ENCODE measurements at places on chromosomes 7 and 10. TPM values are rescaled to one million over a fixed set of nuclear protein-coding genes. Genes with fewer than 3 reads are reported as not detected.

Gene SLC29A3
- 5.6 TPM for polyA plus RNA-seq

Gene PDE6C
- 0.18 TPM for polyA plus RNA-seq

Gene LIPK
- 1.5 TPM for polyA plus RNA-seq

Gene CALML5
- 368 TPM for polyA plus RNA-seq

Gene PBLD
- polyA plus RNA-seq, result 2.5 TPM

Gene FAM24B
- 7.1 TPM for polyA plus RNA-seq

Gene MYO3A
- polyA plus RNA-seq, result 1.0 TPM

Gene LDB1
- 42.7 TPM for polyA plus RNA-seq

Gene EN2
- polyA plus RNA-seq, result 0.05 TPM

Gene CDH23
- 9.1 TPM for polyA plus RNA-seq

Gene ADRB1
- 0.62 TPM for polyA plus RNA-seq

GRCh38 chr7:48742079-48742798, 182.1 kb upstream of the CDC14C start:
- H3K27ac ChIP-seq, result no peak overlapping the region
- no peaks in the 10 kb centered on the region for H3K4me1 ChIP-seq
- DNase-seq, result no peak
- no peaks in the 10 kb centered on the region for H3K36me3 ChIP-seq

DNA sequence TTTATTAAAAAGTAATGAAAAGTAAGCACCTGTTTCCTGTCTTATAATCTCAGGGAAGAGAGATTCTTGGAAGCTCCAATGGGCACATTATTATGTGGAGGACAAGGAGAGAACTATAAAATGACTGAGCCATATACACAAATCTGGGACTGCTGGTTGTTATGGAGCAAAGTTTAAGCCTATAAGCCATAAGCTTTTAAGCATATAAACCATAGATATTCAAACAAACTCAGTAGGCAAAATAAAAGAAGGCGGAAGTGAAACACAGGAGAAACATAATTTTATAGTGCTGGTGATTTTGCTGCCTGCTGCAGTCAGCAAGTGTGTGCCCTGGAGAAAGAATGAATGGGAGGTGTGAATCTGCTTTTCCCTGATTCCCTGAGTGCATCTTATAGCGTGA, 274.4 kb downstream of the KIF20B start:
- H3K4me3 ChIP-seq, result no peak overlapping the region
- no peak for DNase-seq
- no peaks in the 10 kb centered on the region for H3K36me3 ChIP-seq
- H3K4me1 ChIP-seq, result no peaks in the 10 kb centered on the region

DNA sequence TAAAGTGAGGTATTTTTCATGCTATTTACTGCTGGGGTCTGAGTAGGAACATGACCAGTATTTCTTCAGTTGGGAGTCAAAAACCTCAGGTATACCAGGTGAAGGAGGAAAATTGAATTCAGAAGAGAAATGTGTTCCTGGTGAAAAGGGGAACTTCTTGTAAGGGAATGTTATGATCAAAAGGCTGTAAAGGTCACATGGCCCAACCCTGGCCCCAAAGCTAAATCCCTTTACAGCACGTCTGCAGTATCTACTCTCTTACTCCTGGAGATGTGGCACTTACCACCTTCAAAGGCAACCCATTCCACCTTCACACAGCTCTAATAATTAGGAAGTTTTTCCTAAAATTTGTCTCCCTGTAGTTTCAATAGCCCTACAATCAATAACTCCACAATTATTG, 15.2 kb downstream of the PIK3AP1 start:
- no peak overlapping the region for H3K4me3 ChIP-seq
- H3K4me1 ChIP-seq, result no peaks in the 10 kb centered on the region

DNA sequence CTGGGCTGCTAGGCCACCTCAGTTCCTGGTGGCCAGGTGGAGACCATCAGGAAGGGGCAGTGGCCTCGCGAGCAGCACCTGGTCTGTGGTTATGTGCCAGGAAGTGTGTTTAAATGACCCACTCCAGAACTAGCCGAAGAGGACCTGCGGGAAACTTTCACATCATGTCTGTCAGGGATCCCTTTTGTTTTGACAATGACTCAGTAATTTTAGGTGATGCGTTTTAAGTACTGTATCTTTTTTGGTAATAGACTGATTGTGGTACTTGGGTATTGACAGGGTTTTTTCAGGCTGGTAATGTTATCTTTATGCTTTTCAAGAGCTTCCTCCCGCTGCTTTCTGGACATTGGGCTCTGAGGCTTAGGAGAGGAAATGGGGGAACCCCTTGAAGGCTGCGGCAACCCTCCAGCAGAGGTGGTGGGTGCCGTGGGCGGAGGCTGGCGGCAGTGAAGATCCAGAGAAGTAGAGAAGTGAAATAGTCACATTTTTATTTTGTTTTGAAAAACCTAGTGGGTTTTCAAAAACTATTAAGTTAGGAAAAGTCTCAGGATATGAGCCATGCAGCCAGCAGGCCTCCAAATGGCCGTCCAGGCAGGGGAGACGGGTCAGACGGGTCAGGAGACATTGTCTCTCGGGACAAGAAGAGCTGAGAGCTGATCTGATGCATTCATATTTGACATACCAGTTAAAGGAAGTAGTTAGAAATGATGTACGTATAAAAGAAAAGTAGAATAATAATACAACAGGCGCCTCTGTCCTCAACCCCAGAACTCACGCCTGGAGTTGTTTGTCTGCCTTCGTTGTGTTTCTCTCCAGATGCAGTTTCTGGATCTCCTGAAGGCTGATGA, 27.7 kb downstream of the PPP2R2D start:
- no peaks in the 10 kb centered on the region for H3K27me3 ChIP-seq
- H3K36me3 ChIP-seq, result peaks cover 5% of the 10 kb centered on the region
- no peak for DNase-seq

DNA sequence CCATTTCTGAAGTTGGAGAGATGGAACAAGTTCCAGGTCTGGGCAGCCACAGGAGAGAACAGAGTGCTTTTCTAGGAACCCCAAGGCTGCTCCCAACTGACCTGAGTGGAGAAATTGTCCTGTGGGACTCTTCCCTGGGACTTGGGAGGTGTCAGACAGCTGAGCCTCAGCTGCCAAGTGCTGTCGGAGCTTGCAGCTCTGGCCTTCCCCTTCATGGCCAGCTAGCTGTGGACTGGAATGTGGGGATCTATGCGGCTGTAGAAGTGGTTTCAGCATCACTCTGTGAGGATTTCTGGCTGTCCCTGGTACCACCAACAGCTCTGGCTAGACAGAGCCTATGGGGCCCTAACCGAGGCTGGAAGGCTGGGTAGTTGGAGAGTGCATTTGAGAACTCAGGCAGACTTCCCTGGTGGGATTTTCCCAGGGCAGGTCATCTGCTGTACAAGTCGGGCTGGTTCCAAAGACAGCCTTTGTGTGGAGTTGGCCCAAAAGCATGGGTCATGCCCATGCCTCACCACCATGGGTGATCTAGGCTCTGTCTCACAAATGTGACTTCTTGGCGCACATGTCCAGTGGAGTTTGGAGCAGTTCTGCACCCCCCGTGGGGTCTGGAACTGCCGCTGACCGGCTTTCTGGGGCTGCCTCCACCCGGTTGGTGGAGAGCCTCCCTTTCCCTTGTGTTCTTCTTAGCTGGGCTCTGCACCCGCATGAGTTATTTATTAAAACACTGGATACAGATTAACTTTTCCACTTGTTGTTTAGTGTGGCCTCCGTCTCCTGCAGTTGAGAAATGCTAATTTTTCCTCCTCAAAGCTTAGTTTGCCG, 10.9 kb downstream of the SUFU start:
- H3K27ac ChIP-seq, result no peak overlapping the region
- no peaks in the 10 kb centered on the region for H3K27me3 ChIP-seq
- H3K4me1 ChIP-seq, result peaks cover 11% of the 10 kb centered on the region
- H3K4me3 ChIP-seq, result no peak overlapping the region
- H3K36me3 ChIP-seq, result peaks cover 42% of the 10 kb centered on the region

- no peak overlapping the region for H3K27ac ChIP-seq
- H3K27me3 ChIP-seq, result no peaks in the 10 kb centered on the region
- no peaks in the 10 kb centered on the region for H3K36me3 ChIP-seq
- H3K4me3 ChIP-seq, result no peak overlapping the region
- no peak for DNase-seq
Measured at GRCh38 chr10:131636116-131636515, 264.7 kb upstream of the PPP2R2D start.

DNA sequence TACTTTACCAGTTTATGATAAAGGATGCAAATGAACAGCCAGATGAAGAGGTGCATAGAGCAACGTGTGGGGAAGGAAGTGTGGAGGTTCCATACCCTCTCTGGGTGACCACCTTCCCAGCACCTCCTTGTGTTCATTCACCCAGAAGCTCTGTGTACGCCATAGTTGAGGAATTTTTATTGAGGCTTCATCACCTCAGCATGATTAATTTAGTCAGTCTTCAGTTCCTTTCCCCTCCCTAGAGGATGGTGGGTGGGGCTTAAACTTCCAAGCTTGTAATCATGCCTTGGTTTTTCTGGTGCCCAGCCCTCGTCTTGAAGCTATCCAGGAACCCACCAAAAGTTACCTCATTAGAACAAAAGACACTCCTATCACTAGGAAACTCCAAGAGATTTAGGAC, 162.7 kb downstream of the PLCE1 start:
- no peaks in the 10 kb centered on the region for H3K4me1 ChIP-seq
- no peaks in the 10 kb centered on the region for H3K27me3 ChIP-seq
- H3K4me3 ChIP-seq, result no peak overlapping the region
- no peaks in the 10 kb centered on the region for H3K36me3 ChIP-seq
- no peak for DNase-seq
- H3K27ac ChIP-seq, result no peak overlapping the region

DNA sequence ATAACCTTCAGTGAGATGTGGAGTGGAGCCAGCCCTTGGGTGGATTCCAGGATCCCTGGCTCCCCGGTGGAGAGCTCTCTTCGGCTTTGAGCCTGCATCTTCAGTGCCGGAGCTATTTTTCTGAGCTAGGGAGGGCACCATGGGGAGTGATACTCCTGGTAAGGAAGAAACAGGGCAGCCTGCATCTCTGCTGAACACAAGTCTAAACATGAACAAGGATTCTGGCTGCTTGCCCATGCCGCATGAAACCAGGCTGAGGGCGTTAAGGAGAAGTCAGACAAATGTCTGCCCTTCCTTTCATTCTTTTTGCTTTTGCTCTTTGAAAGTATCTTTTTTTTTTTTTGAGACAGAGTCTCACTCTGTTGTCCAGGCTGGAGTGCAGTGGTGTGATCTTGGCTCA, 60.4 kb downstream of the EVX1 start:
- H3K36me3 ChIP-seq, result no peaks in the 10 kb centered on the region
- DNase-seq, result no peak
- H3K4me3 ChIP-seq, result no peak overlapping the region

DNA sequence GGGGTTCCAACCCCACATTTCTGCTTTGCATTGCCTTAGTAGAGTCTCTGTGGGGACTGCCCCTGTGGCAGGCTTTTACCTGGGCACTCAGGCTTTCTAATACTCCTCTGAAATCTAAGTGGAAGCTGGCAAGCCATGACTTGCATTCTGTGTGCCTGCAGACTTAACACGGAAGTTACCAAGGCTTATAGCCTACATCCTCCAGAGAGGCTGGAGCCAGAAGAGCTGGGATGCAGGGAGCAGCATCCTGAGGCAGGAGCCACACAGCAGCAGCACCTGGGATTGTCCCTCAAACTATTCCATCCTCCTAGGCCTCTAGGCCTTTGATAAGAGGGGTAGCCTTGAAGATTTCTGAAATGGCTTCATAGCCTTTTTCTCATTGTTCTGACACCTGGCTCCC, 22.1 kb upstream of the ABCC2 start:
- H3K4me3 ChIP-seq, result no peak overlapping the region
- no peaks in the 10 kb centered on the region for H3K27me3 ChIP-seq
- H3K4me1 ChIP-seq, result no peaks in the 10 kb centered on the region
- peaks cover 41% of the 10 kb centered on the region for H3K36me3 ChIP-seq

DNA sequence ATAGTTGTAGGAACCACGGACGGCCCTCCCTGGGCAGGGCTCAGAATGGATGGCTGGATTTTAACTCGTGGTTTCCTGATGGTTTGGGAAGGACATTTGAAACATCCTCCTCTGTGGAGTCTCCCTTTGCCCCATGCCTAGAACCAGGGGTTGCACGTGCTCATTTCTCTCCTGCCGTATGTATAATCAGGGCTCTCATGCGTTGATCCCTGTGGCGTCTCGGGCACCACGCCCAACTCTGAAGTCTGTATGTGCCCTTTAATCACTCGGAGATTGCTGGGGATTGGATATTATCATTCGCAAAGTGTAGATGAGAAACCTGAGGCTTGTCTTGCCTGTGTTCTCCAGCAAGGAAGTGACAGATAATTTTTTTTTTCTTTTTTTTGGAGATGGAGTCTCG, 257.1 kb downstream of the CAMK1D start:
- H3K27me3 ChIP-seq, result no peaks in the 10 kb centered on the region
- H3K36me3 ChIP-seq, result peaks cover 5% of the 10 kb centered on the region
- peak overlapping the region; percentile 99 for H3K27ac ChIP-seq
- peaks cover 96% of the 10 kb centered on the region for H3K4me1 ChIP-seq
- DNase-seq, result no peak
